CD14-positive monocyte (primary cell): ENCODE measurements at places on chromosomes 5 and 9. TPM values are rescaled to one million over a fixed set of nuclear protein-coding genes. Genes with fewer than 3 reads are reported as not detected.

SLC34A1 gene
- not detected for polyA plus RNA-seq

FYB1 gene
- 75.3 TPM for polyA plus RNA-seq

ZNF879 gene
- polyA plus RNA-seq: 0.71 TPM

C5orf58 gene
- 0.46 TPM for polyA plus RNA-seq

ANKRD20A1 gene
- not detected in 2 replicates for polyA plus RNA-seq

ANKRD18B gene
- polyA plus RNA-seq: not detected

NSMF gene
- polyA plus RNA-seq: 66.0 and 68.4 TPM in 2 replicates

CYLC2 gene
- not detected for polyA plus RNA-seq

CATSPER3 gene
- 0.15 TPM for polyA plus RNA-seq

ADGRD2 gene
- not detected in 2 replicates for polyA plus RNA-seq

NUTM2F gene
- not detected in 2 replicates for polyA plus RNA-seq

IFNA13 gene
- polyA plus RNA-seq: not detected

UTP15 gene
- polyA plus RNA-seq: 2.8 TPM

PRRT1B gene
- not detected for polyA plus RNA-seq

GDF9 gene
- not detected for polyA plus RNA-seq

PLAC8L1 gene
- not detected for polyA plus RNA-seq

CDX1 gene
- polyA plus RNA-seq: not detected

BAAT gene
- not detected for polyA plus RNA-seq

RNF180 gene
- not detected for polyA plus RNA-seq

CLINT1 gene
- 67.4 TPM for polyA plus RNA-seq

PCDHB3 gene
- not detected in 2 replicates for polyA plus RNA-seq

AGXT2 gene
- not detected for polyA plus RNA-seq

LCN6 gene
- not detected for polyA plus RNA-seq

CER1 gene
- polyA plus RNA-seq: not detected in 2 replicates

ANKRD33B gene
- not detected for polyA plus RNA-seq

LRRC19 gene
- polyA plus RNA-seq: not detected

ZBED3 gene
- polyA plus RNA-seq: 1.5 TPM

ANKRD34B gene
- 0.43 TPM for polyA plus RNA-seq

WNT8A gene
- not detected for polyA plus RNA-seq
